Posterior cingulate gyrus (tissue), 11 donors: ENCODE measurements at places on chromosomes 2 and 18.

DNA sequence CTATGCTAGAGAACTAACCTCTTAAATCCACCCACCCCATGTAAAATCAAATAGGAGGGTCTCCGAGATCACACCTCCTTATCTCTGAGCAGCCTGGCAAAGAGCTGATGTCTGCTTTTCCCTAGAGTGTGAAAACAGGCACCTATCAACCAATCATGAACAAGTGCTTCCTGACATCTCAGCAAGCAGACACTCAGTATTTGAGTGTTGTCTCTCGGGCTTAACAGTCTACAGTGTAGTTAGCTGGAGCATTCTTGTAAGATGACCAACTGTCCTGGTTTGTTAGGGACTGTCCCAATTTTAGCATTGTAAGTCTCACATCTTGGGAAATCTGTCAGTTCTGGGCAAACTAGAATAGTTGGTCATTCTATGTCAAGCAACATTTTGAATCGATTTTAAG lies 26.4 kb downstream of the MARCHF4 start:
- DNase-seq = no peak

DNA sequence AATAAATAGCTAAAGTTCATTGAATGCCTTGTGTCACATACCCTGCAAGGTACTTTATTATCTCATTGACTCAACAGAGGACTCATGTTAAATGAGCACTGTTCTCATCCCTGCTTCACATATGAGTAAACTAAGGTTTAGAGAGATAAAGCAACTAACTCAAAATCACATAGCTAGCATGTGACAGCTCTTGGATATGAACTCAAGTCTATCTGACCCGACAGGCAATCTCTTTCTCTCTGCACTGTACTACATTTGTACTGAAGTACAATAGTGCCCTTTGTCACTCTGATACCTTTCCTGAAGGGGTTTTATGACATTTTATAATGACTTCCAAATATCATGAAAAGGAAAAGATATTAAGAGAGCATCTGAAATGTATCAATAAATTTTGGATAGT lies 297.5 kb upstream of the UBE2E3 start:
- DNase-seq = no peak

- no peak for DNase-seq
These were observed at the start of gene TLX2 for GRCh38 chr2:74514368-74515270. Gene TLX2, plus strand, starts transcription at chr2:74514450. Its CDS starts 357 bp downstream, at chr2:74514807.

DNA sequence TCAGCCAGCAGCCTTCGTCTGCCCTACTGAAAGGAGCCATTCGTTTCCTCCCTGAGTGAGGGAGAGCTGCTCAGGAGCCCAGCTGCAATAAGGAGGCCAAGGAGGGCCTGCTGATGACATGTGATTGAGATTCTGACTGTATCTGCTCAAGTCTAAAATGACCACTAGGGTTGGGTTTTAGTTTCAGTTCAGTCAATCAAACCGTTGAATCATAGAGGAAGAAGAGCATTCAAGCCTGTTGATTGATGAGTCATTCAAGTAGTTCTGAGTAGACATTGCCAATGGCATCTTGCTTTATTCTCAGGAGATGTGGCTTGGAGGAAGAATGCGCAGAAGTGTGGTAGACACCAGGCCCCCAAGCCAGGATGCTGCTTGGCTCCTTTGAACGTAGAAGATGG lies 19.9 kb upstream of the BCL2L11 start:
- DNase-seq = no peak

- DNase-seq = no peak
These were observed 158.9 kb downstream of the NEB start for GRCh38 chr2:151575338-151575737.

DNA sequence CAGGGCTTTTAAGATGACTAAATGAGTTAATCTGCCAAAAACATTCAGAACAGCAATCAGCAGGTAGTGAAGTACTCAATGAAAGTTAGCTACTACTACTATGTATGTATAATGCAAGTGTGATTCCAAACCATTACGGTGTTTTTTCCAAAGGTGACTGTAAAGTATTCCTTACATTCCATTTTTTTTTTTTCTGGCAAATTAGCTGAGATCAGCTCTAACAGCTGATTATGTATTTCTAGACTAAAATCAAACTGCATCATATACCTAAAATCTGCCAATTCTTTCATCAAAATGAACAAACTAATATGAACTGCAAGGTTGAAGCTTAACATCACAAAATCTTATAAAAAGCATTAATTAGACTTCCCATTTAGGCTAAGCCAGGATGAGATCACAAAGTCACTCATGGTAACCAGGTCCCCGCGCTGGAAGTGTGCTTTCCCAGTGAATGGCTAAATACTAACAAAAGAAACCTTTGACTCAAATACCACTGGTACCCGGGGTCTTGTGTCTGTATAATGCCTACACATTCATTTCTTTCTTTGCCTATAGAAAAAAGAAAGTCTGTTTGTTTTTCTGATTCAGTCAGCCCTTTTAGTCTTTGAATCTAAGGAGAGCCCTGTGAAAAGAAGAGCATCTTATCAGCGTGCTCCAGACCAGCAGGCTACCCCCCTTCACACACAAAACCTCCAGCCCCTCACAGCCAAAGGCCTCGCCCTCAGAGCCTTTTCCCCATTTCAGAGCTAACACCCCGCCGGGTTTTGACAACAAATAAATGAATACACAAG lies 88.3 kb downstream of the RBMS1 start:
- DNase-seq = no peak

- DNase-seq = no peak
These were observed 20.7 kb downstream of the ST8SIA3 start for GRCh38 chr18:57373017-57373416.

- DNase-seq = no peak
These were observed 109.1 kb downstream of the HDAC4 start for GRCh38 chr2:239291475-239292350.

DNA sequence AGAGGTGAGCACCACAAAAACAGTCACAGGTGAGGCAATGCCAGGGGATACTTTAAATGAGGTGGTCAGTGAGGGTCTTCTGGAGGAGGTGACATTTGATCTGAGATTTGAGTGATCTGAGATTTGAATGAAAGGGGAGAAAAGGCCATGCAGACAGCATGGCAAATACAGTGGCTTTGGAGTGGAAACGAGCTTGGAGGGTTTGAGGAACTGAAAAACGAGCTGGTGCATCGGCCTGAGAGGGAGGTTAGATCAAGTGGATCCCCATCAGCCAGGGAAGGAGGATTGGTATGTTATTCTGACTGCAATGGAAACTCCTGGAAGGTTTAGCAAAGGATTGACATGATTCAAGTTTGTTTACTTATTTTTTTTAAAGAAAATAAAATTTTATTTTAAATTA lies 245.1 kb downstream of the KCNS3 start:
- no peak for DNase-seq

DNA sequence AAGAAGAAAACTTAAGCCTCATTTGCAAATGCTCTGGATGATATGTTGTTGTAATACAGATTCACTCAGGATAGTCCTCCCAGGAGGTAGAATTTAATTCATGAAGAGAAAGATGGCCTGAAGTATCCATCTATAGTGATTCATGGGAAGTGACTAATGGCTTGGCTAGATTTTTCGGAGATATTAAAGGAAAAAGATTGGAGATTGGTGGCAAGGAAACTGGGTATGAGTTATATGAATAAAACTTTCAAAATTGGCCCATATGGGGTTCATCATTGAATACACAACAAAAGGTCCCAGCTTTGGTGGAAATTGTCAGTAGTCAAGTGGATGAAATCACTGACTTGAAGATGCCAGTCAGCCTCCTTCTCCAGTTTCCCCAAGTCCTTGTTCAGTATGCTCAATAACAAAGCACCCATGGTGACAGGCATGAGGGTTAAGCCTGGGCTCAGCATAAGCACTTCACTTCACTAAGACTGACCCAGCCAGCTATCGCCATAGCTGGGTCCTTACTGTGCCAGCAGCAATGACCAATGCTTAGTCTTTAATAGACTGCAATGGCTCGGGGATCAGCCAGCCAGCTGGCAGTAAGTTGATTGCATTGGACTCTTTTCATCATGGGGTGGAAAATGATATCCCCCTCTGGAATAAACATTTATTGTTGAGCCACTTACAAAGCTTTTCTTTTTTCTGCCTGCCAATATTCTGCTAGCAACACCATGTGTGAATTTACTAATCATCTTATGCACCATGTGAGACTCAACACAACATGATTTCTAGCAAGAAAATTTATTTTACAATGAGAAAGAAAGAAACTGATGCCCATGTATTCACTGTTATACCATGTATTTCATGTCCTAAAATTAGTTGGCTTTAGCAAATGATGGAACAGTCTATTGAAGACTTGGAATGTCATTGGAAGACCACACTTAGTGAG lies 176.6 kb upstream of the TACR1 start:
- no peak for DNase-seq

DNA sequence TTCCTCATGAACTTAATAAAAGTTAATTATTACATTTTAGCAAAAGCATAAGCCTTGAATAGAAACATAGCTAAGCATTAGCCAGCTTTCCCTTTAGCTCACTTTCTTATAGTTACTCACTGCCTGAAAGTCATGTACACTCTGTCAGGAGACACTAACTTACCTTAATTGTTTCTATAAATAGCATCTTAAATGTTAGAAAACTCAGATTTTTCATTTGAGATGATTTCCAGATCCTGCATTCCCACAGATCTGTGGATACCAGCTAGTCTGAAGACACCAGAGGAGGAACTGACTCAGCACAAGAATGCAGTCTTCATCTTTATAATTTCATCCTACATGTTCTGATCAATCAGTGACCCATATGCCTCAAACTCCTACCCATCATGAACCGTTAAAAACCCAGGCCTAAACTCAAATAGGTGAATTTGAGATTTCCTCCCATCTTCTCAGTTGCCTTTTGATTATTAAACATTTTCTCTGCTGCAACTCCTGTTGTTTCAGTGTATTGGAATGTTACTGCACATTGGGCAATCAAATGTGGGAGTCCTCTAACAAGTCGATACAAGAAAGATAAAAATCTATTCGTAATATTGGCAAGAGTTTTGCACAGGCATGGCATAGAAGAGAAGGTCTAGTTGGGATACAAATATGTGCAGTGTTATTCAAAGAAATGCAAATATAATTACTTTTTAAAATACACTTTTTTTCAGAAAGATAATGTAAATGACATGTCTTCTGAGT lies 857.4 kb upstream of the CDH2 start:
- no peak for DNase-seq

DNA sequence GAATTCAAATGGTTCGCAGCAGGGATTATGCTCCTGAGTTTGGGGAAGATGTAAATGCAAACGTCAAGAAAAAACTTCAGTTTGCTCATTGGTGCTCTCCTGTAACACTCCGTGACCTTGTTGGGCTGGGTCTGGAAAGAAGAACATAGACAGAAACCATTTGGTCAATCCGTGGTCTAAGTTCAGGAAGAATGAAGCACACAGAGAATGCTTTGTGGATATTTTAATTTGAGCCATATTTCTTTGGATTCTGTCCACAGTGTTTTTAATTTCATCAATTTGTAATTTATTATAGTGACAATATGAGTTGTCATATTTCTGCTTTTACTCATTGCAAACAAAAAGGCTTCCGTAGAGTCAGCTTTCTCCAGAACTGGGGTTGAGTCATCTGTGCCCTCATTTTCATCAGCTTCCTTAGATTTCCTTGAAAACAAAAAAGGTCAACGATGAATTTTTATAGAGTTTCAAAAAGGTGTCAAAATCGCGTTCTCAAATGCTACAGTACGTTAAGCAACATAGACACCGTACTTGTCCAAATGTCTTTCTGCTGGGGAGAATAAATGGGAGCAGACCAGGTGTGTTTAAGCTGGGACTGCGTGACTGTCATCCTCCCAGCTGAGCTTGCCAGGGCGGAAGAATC lies 606.4 kb downstream of the RNF144A start:
- DNase-seq = no peak

DNA sequence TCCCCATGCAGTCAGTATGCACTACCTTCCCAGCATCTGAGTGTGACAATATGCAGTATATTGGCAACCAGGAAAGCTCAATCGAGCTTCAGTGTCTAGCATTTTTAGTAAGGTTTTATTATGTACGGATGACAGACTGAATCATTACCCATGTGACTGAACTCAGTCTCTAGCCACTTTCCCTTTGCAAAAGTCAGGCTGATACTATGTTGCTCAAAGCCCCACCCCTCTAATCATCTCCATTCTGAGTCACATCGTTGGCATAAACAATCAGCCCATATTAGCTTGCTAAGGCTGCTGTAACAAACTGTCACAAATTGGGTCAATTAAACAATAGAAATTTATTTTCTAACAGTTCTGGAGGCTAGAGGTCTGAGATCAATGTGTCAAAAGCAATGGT lies 25.8 kb upstream of the SRD5A2 start:
- no peak for DNase-seq

- peak; percentile 23 for DNase-seq
These were observed 3.2 kb downstream of the ID2 start for GRCh38 chr2:8684878-8685696.

- no peak for DNase-seq
These were observed 225.0 kb upstream of the ACVR2A start for GRCh38 chr2:147619808-147620207.

GRCh38 chr2:4408321-4408720 lies 704.9 kb downstream of the DCDC2C start:
- DNase-seq = no peak

DNA sequence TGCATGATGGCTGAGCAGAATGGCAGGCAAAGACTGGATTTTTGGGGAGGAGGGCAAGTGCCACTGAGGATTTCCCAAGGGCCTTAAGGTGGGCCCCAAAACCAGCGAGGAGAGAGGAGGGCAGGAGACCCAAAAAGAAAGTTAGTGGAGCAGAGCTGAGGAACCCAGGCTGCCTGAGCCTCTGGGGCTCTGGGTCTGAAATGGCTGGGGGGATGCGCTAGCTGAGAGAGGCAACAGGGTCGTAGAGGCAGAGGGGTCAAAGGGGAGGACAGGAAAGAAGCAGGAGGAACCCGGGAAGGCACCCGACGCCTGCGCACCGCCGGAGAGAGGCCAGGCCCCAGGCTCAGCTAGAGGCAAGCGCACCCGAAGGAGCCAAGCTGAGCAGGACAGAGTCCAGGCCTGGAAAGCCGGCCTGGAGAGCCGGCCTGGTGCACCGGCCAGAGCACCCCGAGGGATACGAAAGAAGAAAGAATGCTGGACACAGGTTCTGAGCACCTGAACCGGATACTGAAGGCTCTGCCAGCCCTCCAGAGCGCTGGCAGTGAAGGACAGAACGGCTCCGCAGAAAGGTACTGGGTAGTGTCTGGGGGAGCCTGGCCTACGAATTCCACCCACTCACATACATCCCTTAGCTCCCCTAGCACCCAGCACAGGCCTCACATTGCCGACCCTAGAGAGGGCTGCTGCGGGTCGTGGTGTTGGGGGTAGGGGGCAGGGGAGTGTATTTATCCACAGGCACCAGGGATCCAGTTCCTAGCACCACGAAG lies 39.5 kb upstream of the ATP6V1B1 start:
- no peak for DNase-seq

DNA sequence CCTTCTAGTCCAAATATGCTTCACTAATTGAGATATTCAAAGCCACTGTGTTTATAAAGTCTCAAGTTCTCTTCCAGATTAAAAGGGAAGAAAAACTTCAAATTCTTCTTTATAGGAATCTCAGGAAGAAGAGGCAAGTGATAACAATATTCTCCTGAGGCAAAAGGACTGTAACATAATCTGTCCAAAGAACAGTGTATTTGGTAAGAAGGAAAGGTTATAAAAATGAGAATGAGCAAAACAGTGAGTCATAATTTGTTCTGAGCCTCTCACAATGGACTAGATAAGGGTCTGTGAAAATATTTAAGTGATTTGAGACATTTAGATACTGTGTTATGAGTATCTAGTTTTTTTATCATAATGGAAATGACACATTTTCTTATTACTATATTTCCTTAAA lies 44.3 kb downstream of the SNRPD1 start:
- DNase-seq = no peak
